ENCODE measurements at places on chromosomes 4 and X.

DNA sequence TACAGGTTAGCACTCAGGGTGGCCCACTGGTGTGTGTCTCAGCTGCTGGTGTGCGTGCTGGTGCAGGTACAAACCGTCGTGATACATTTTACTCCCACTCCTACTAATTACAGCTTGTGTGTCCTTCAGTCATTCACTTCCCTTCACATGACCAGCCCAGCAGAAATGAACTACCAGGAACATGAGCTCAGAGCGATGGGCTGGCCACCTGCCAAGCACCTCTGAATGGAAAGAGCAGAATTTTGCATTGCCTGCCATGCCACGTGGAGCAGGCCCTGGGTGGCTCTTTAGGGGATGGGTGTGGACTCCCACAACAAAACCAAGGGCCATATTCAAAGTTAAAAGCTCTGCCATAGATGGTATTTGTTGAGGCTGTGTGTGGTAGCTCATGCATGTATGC lies 58.9 kb upstream of the PGM2 start:
- no peak for DNase-seq

DNA sequence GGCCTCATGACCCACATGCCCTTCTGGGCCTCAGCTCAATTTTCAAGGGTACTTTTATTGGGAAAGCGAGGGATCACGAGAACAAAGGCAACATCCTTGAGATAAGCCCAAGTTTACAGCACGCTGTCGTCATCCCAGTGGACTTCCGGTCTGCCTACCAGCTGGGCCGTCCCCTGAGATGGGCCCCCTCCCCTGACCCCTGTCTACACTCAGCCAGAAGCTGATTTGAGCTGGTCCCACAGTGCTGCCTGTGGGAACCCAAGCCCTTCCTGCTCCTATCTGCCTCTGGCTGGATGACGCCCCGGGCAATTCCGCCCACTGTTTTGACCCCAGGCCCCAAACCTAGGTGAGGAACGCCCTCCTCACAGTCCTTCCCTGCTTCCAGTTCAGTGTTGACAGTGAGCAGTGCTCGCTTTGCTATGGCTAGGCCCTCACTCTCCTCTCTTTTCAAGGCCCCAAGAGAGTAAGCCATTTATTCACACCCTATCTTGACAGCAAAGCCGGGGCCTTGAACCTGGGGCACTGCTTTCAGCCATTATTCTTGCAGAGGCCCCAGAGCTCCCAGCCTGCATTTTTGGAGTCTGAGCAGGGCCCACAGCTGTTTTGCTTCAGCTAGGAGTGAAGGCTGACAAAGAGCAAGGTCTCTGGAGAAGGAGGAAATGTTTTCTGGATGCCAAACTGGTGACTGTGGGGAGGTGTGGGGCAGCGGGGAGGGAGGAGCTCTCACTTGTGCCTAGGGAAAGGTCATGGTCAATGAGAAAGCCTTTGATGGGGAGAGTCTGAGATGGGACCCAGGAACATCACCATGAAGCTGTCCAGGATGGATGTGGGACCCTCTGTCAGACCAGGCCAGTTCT lies 164.6 kb upstream of the BCOR start:
- DNase-seq: no peak

DNA sequence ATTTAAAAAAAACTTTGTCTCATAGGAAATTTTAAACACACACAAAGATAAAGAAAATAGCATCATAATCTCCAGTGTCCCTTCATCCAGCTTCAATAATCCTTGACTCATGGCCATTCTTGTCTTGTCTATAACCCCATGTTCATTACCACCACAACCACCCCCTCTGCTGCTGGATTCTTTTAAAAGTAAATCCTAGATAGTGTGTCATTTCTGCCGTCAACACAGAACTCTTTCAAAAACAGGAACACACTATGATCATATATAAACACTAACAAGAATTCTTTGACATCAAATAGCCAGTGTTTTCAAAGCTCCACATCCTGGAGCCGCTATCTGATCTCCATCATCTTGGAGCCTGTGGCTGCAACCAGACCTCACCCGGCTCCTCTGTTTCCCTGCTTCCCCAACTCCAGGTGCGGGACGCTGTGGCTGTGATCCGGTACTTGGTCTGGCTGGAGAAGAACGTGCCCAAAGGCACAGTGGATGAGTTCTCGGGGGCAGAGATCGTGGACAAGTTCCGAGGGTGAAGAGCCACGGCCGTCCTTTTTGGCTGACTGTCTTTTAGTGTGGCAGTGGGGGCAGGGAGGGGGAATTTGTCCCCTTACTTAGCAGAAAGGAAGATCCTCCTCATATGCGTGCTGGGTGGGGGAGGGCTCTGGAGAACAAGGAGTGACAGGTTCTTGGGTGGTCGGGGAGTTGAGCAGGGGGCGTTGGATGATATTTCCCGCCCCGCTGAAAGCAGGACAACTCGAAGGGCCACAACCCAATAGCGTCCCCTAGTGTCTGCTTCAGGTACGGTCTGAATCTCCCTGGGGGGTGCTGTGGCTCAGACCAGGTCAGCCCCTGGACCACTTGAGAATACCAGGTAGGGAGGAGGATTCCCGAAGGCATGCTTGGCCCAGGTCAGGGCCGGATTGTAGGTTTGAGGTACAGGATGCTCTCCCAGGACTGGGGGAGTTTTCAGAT lies 15.6 kb downstream of the XPNPEP2 start:
- DNase-seq: no peak

GRCh38 chr4:1150875-1151274 lies 21.5 kb downstream of the SPON2 start:
- DNase-seq: no peak

- DNase-seq: no peak
Observed at GRCh38 chr4:69994782-69995181, 984 bp upstream of the STATH start.
